ENCODE measurements at places on chromosomes 2 and 18. TPM values are rescaled to one million over a fixed set of nuclear protein-coding genes. Genes with fewer than 3 reads are reported as not detected.

Gene GCG
- not detected for total RNA-seq

Gene MSGN1
- not detected for total RNA-seq

Gene FBLN7
- total RNA-seq: not detected

Gene CAVIN2
- 12.8 TPM for total RNA-seq

Gene PSD4
- 47.7 TPM for total RNA-seq

Gene DYNAP
- total RNA-seq: 5.2 TPM

DNA sequence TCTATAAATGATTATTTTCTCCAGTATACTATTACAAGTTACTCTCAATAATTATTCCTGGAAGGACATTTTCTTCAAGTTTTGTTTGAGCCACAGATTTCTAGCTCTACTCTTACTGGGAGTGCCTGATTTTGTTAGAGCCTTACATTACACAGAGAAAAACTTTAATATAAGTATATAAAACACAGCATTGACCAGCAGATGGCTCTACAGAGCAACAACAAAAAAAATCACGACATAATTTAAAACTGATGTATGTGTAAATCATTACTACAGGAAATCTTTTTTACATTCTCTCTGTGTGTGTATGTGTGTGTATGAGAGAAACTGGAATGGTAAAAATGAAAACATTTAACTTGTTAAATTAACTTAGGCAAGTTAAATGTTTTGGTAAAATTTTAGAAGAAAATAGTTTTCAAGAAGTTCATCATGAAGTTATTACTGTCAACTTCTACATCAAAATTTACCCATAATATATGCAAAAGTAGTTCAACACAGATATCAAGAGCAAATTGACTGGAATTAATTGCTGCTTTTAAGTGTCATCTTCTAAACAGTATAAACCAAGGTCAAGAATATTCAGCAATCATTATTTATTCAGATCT is 103.3 kb downstream of the MDH1 start:
- DNase-seq: no peak
- no peaks in the 10 kb centered on the region for H3K36me3 ChIP-seq
- no peak overlapping the region for H3K4me3 ChIP-seq
- no peak overlapping the region for H3K27ac ChIP-seq

GRCh38 chr2:160562730-160563129 is 69.1 kb upstream of the RBMS1 start:
- no peak overlapping the region for H3K4me3 ChIP-seq
- H3K36me3 ChIP-seq: no peaks in the 10 kb centered on the region
- H3K4me1 ChIP-seq: peaks cover 16% of the 10 kb centered on the region
- DNase-seq: no peak

DNA sequence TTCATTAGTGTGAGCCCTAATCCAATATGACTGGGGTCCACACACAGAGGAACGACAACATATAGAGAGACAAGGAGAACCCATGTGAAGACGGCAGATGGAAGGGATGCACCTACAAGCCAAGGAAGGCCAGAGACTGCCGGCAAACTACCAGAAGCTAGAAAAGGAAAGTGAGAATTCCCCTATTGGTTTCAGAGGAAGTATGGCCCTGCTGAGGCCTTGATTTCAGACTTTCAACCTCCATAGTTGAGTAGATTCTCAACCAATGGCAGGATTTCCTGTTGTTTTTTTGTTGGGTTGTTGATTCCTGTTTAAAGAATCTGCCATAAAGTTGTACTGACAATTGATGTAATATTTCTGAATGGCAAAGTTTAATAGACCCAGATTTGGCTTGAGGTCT is 241.5 kb downstream of the SATB2 start:
- H3K27ac ChIP-seq: no peak overlapping the region
- H3K27me3 ChIP-seq: no peaks in the 10 kb centered on the region
- no peaks in the 10 kb centered on the region for H3K4me1 ChIP-seq

DNA sequence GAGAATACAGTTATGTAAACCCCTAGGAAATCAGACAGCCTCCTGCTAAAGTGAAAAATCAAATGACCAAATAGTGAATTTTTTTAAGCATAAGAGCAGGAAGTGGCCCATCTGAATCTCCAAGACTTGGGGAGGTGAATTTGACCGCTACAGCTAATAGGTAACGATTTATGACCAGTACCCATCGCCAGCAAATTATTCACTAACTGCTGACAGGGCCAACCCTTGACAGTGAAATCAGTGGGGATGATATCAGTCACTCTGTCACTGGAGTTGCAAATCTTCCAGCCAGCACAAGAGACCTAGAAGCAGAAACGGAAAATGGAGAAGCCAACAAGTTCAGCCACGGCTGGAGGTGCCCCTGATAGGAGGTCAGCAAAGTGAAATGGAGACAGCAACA is 164.3 kb upstream of the PIK3C3 start:
- H3K4me3 ChIP-seq: no peak overlapping the region
- DNase-seq: no peak
- no peaks in the 10 kb centered on the region for H3K36me3 ChIP-seq
- no peak overlapping the region for H3K27ac ChIP-seq

GRCh38 chr2:95074663-95075439 is 46.8 kb downstream of the MRPS5 start:
- peaks cover 36% of the 10 kb centered on the region for H3K4me1 ChIP-seq
- H3K27me3 ChIP-seq: peaks cover 48% of the 10 kb centered on the region
- H3K36me3 ChIP-seq: no peaks in the 10 kb centered on the region
- H3K4me3 ChIP-seq: no peak overlapping the region
- H3K27ac ChIP-seq: no peak overlapping the region
- DNase-seq: no peak

DNA sequence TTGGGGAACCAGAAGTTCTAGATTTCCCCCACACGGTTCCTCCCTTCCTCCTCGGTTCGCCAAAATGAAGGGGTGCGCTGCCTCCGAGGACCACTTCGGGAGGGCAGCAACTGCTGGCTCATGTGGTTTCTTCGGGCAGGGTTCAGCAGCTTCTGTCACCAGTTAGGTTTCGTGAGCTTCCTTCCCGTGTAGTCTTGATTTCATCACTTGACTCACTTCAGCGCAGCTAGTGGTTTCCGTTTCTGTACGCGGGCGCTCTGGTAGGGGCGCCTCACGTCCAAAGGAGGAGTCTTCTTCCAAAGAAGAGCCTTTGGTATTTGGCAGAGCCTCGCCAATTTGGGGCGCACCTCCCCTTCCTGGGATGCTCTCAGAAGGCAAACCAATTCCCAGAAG is 485 bp upstream of the GALNT3 start:
- no peaks in the 10 kb centered on the region for H3K36me3 ChIP-seq
- H3K27ac ChIP-seq: peak overlapping the region; percentile 97
- peak overlapping the region; percentile 77 for H3K4me3 ChIP-seq
- no peaks in the 10 kb centered on the region for H3K4me1 ChIP-seq
- no peaks in the 10 kb centered on the region for H3K27me3 ChIP-seq

DNA sequence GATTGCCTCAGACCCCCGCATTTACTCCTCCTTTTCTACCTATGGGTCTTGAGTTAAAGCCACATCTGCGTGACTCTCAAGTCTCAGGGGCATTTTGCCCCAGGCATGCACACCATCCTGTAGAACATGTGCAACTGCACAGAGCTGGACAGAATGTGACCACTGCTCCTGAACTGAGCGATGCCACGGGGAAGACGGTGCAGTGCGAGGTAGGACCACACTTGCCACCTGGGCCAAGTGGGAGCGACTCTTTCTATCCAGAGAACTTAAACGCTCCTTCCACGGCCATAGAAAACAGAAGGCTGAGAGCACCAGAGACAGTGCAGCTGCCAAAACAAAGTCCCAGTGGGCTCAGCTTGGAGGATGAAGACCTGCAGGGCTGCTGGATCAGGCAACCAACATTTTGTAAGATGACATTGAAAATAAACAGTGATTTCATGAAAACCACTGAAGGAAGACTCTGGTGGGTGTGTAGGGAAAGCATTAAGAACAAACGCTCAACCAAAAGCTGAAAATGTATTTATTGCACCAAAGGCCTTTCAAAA is 149.0 kb upstream of the HDAC4 start:
- no peaks in the 10 kb centered on the region for H3K27me3 ChIP-seq
- H3K27ac ChIP-seq: no peak overlapping the region
- no peaks in the 10 kb centered on the region for H3K36me3 ChIP-seq
- no peaks in the 10 kb centered on the region for H3K4me1 ChIP-seq
- H3K4me3 ChIP-seq: no peak overlapping the region
- DNase-seq: no peak

GRCh38 chr2:164839914-164840457 is 1.6 kb downstream of the COBLL1 start:
- no peaks in the 10 kb centered on the region for H3K27me3 ChIP-seq
- H3K27ac ChIP-seq: peak overlapping the region; percentile 98
- H3K36me3 ChIP-seq: no peaks in the 10 kb centered on the region
- H3K4me3 ChIP-seq: peak overlapping the region; percentile 86

- no peak overlapping the region for H3K27ac ChIP-seq
- H3K4me3 ChIP-seq: no peak overlapping the region
- no peaks in the 10 kb centered on the region for H3K27me3 ChIP-seq
- H3K36me3 ChIP-seq: no peaks in the 10 kb centered on the region
- DNase-seq: no peak
Observed at GRCh38 chr18:79586436-79587225, 93.0 kb upstream of the CTDP1 start.

- peaks cover 8% of the 10 kb centered on the region for H3K36me3 ChIP-seq
- H3K4me3 ChIP-seq: no peak overlapping the region
- H3K4me1 ChIP-seq: no peaks in the 10 kb centered on the region
- no peak for DNase-seq
Observed at GRCh38 chr2:171723716-171724683, 36.7 kb downstream of the DYNC1I2 start.

DNA sequence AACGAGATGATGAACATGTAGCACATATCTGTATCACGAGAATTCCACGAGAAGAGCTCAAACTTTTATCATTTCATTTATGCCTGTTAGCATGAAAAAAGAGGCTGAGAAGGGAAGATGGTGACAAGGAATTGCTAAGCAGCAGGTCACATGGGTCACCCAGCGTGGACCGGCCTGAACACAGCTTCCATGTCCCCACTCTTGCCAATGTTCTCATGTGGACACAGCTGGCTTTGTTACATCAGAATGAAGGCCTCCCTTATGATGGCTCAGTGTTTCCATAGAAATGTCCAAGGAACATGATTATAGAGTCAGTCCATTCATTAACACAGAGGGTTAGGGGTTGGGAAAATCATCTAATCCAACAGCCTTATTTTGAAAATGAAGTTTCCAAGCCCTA is 215.4 kb downstream of the CMPK2 start:
- H3K27me3 ChIP-seq: no peaks in the 10 kb centered on the region
- no peak for DNase-seq
- no peak overlapping the region for H3K27ac ChIP-seq

DNA sequence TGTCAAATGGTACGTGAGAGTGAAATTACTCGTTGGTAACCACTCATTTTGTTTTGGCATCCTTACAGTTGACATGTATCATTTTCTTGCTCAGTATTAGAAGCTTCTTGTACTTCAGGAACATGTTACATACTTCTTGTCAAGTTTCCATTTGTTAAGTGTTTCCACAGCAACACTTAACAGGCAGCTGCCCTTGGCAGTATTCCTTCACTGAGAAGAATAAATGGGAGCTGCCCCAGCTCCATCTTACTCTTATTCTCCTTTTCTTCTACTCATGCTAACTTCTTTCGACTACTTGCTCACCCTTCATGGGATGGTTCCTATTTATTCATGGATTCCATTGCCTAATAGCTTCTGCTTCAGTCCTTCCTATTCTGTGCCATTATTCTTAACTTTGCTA is 60.1 kb upstream of the TUBA3E start:
- DNase-seq: no peak
- no peaks in the 10 kb centered on the region for H3K36me3 ChIP-seq
- H3K4me3 ChIP-seq: no peak overlapping the region
- no peaks in the 10 kb centered on the region for H3K27me3 ChIP-seq

- no peak for DNase-seq
- no peaks in the 10 kb centered on the region for H3K36me3 ChIP-seq
- H3K4me1 ChIP-seq: no peaks in the 10 kb centered on the region
- H3K4me3 ChIP-seq: no peak overlapping the region
Observed at GRCh38 chr2:67982956-67983355, 79.8 kb downstream of the C1D start.

DNA sequence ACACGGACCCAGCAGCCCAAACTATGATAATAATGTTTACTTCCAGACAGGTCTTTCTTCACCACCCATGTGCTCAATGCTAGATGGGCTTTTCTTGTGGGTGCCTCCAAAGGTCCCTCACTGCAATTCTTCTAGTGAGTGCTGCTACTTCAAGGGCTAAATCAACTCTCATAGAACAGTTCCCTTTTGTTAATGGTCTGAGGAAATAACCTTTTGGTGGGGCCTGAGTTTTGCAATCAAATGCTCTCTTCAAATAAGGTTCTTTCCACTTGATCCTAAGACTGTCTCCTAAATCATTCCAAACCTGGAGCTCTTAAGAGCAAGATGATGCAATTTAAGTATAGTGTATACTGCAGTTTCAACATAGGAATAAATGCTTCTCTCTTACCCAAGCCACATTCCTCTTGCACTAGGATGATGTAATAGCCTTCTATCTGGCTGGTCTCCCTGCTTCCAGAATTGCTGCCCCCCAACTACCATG is 6.0 kb downstream of the NEMP2 start:
- peaks cover 19% of the 10 kb centered on the region for H3K4me1 ChIP-seq
- no peak for DNase-seq
- no peaks in the 10 kb centered on the region for H3K36me3 ChIP-seq
- H3K4me3 ChIP-seq: no peak overlapping the region
- no peaks in the 10 kb centered on the region for H3K27me3 ChIP-seq

GRCh38 chr2:83342860-83343329 is 1116.2 kb downstream of the SUCLG1 start:
- H3K27me3 ChIP-seq: no peaks in the 10 kb centered on the region
- H3K4me3 ChIP-seq: no peak overlapping the region
- H3K27ac ChIP-seq: no peak overlapping the region
- H3K36me3 ChIP-seq: no peaks in the 10 kb centered on the region
- H3K4me1 ChIP-seq: no peaks in the 10 kb centered on the region

- no peaks in the 10 kb centered on the region for H3K36me3 ChIP-seq
- no peak overlapping the region for H3K27ac ChIP-seq
- DNase-seq: no peak
- no peaks in the 10 kb centered on the region for H3K4me1 ChIP-seq
- H3K27me3 ChIP-seq: no peaks in the 10 kb centered on the region
Observed at GRCh38 chr2:189836644-189837043, 52.4 kb downstream of the PMS1 start.

DNA sequence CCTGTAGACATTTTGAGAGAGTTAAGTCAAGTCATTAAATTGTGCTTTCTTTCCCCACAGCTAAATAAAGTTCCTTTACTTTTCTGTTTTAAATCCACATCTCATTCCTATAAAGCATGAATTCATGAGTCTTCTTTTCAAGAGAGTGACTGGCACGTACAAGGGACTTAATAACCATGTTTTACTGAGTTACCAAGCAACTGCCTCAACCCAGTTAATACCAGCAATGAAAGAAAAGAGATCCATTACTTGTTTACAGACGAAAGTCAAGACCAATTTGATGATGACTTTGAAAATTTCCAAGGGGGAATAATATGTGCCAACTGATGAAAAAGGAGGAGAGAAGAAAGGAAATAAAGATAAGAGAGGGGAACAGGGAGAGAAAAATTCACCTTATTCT is 1082.5 kb upstream of the GYPC start:
- no peaks in the 10 kb centered on the region for H3K36me3 ChIP-seq
- H3K27me3 ChIP-seq: no peaks in the 10 kb centered on the region
- no peak overlapping the region for H3K4me3 ChIP-seq
- H3K27ac ChIP-seq: no peak overlapping the region
- DNase-seq: no peak

Data from esophagus squamous epithelium (tissue), 5 donors.